ENCODE measurements at places on chromosomes 12 and 14. TPM values are rescaled to one million over a fixed set of nuclear protein-coding genes. Genes with fewer than 3 reads are reported as not detected.

The DNAJC22 gene
- 1.5 TPM for total RNA-seq

The FAM90A1 gene
- not detected for total RNA-seq

The HCAR2 gene
- not detected for total RNA-seq

The REP15 gene
- 8.3 TPM for total RNA-seq

The MYF6 gene
- total RNA-seq = not detected

The PLEK2 gene
- 5.9 TPM for total RNA-seq

The CLEC4C gene
- not detected for total RNA-seq

The CSRNP2 gene
- 43.4 TPM for total RNA-seq

DNA sequence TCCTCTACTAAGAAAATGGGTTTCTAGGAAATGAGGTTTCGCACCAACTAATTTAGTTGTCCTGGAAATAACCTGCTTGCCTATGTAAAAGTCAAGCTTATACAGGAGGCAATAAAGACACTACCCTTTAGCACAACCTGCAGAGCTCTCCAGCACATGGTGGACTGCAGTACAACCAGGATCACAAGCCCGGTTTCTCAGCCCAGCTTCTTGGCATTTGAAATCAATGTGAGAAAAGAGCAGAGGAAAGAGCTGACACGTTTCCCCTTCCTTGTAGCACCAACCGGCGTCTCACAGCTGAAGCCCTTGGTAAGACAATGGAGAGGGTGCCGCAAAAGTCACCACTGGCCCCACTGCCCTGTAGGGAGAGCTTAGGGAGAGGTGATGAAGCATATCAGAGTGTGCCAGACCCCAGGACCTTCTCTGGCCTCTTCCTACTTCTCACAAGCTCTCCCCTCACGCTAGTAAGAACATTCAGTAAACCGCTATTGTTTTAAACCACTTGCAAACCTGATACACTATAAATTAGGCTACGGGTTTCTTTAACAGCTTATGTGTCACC lies 8.6 kb downstream of the SPTLC2 start:
- no peak for DNase-seq

DNA sequence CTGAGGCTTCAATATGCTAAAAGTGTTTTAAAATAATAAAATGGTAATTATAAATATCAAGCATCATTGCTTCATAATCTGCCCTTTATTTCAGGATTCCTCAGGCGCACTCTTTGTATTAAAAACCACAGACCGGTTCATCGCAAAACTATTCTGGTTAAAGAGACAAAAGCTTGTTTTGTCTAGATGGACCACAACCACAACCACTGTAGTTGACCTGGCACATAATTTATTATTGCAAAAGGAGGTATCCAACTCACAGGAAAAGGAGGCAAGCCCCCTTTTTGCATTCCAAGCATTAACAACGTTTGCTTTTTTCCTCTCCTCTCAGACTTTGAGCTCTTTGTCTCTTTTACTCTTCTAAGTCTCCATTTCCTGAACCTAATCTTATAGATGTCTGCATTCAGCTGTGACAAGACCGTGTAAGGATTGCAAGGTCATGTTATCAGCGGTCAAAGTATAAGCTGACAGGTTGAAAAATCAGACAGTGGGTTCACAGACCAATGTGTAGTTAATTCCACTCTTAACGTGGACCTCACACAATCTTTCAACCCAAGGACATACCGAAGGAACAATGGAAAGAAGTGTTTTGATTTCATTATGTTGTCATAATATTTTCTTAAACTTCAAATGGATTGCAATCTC lies 1057.6 kb downstream of the GALC start:
- no peak for DNase-seq

DNA sequence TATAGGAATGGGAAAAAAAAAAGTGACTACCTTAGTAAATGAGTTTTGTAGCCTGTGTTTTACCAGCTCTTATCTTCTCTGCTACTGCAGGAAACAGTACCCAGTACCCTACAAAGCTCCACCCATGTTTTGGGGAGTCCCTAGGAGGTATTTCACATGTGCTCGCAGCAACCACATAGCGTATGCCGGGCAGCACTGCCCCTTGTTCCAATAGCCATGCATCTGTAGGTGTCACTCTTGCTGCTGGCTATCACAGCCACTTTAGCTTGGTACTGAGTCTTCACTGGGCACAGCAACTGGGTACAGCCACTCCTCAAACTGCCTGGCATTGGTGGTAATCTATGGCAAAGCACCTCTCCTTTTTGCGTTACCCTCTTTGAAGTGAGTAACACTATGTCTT lies 2.0 kb upstream of the MDM1 start:
- no peak for DNase-seq

- DNase-seq = no peak
These were observed 33.1 kb upstream of the G2E3 start for GRCh38 chr14:30525833-30526232.

- DNase-seq = no peak
These were observed 100.9 kb upstream of the CCDC91 start for GRCh38 chr12:28089338-28089737.

DNA sequence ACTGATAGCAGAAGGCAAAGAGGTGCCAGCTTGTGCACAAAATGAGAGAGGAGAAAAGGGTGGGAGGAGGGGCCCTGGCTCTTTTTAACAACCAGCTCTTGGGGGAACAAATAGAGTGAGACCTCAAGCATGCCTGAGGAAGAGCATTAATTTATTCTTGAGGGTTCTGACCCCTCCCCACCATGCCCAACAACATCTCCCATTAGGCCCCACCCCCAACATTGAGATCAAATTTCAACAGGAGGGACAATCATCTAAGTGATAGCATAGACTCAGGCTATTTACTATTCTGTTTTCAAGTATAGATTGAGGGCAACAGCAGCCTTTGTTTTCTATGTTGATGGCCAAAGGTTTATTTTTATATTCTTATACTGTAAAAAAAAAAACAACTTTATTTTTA lies 59.7 kb downstream of the FUT8 start:
- no peak for DNase-seq

- DNase-seq = peak; percentile 31
These were observed 96.2 kb downstream of the FIGNL2 start for GRCh38 chr12:51752234-51752889.

DNA sequence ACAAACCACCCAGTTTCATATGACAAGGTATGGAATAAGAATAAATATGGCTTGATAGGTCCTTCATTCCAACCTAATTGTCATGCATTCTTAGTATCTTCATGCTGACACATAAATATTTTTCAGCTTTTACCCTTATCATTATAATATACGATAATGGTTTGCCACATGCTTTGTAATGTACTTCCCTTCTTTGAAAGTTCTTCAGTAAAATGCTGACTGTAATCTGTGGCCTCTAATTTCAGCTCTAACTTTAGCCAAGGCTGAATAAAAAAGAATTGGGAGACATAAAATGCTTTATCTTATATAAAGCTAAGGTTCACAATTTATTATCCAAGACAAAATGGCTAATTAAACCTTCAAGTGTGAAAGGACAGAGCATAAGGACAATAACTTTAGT lies 2.6 kb upstream of the MAP4K5 start:
- DNase-seq = no peak

DNA sequence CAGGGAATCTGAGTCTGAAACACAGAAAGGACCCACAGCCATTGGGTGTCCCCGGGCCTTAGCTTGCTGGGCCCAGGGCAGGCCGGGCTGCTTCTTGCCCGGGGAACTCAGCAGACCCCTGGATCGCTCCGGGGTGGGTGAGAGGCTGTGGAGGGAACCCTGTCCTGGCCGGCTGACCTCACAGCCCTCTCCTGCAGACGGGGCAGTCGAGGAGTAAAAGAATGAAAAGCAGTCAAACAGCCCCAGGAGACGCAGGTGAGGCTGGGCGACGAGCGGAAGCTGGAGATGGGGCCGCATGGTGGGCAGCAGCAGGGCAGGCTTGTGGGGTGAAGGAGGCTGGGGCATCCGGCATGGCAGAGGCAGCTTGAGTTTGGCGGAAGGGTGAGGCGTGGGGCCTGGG lies 57.0 kb downstream of the KIF26A start:
- no peak for DNase-seq

- DNase-seq = no peak
These were observed 8.6 kb downstream of the WDR89 start for GRCh38 chr14:63632932-63633514.

DNA sequence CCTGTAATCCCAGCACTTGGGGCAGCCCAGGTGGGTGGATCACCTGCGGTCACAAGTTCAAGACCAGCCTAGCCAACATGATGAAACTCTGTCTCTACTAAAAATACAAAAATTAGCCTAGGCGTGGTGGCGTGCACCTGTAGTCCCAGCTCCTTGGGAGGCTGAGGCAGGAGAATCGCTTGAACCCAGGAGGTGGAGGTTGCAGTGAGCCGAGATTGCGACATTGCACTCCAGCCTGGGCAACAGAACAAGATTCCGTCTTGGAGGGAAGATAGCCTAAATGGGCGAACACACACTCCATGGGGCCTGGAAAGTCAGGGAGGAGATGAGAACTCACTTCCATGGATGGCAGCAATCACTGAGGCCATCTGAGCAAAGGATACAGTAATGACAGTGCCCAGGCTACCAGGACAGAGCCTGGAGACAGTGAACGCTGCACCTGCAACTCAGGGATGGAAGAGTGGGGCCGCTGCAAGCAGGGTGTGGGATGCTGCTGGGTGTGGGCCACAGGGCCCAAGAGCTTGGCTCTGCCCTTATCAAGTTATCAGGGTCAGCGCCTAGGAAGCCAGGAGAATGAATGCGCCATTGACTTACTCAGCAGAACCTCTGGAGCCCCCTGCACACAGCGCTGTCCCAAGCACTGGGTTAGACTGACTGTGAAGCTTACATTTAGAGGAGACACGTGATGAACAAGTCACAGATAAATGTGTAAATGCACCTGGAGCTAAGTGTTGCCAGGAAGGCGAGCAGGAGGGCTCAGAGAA lies 28.9 kb downstream of the FOXN3 start:
- no peak for DNase-seq

DNA sequence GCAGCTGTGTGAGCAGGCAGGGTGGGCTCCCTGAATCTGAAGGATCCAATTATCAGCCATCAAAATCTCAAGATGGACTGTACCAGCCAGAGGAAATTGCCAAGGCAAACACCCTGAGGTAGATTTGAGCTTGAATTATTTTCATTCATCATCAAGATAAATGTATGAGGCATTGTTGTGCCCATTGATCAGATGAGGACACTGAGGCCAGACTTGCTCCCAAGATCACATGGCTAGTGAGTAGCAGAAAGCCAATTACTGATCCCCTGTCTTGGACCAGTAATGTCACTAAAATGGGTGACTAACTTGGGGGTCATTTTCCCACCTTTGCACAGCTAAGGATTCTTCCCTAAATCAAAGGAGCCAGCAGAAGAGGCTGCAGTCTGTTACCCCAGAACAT lies 20.9 kb upstream of the CMKLR1 start:
- no peak for DNase-seq

DNA sequence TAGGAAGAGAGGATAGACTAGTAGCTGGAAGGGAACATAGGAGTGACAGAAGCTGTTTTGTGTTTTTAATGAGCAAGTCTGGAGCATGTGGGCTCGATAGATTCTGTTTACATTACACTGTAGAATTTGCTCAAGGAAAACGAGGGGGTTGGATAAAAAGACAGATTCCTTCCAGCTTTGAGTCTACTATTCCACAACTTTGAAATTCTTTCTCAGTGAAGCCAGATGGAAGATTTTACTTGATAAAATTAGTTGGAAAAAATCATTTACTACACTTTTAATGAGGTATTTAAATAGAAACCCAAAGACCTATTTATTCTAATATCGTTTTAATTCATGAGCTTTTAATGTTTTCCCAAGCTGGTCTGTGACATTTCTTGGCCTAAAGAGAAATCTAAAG lies 19.5 kb upstream of the EPS8 start:
- DNase-seq = no peak

GRCh38 chr14:36646664-36647416 lies 14.8 kb upstream of the PAX9 start:
- no peak for DNase-seq

- no peak for DNase-seq
These were observed 28.2 kb downstream of the RAP1B start for GRCh38 chr12:68638721-68639395.

DNA sequence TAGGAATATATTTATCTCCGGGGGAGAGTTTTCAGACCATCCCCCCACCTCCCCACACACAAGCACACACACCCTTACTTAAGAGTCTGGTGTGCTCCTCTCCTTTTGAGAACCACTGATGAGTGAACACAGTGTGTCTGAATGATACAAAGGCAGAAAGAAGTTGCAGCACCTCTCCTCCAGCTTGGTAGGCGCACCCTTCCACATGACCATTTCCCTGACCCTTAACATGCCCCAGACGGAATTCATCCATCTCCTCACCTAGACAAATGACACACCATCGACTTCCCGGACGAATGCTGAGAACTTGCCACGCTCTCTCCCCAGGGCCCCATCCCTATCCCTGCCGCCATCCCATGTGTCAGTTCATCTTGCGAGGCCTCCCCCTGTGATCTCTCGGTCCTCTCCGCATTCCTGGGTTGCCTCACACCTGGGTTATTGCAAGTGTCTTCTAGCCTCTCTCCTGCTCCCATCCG lies 3.9 kb downstream of the TNFRSF1A start:
- no peak for DNase-seq
